Activated CD4-positive, alpha-beta T cell treated with anti-CD3 and anti-CD28 coated beads for 48 hours (primary cell): ENCODE measurements at places on chromosomes 5 and 9.
A peak's percentile ranks its signal among the peaks of the same experiment; 100 is the strongest.

- DNase-seq: peak; percentile 8
These were observed 18.9 kb downstream of the MARCHF11 start for GRCh38 chr5:16160706-16161105.

GRCh38 chr9:87601176-87601575, 103.5 kb downstream of the DAPK1 start:
- DNase-seq: no peak

- DNase-seq: no peak
These were observed 96.0 kb upstream of the SLC12A2 start for GRCh38 chr5:127987354-127988145.

GRCh38 chr5:101937041-101937440, 359.0 kb downstream of the SLCO4C1 start:
- no peak for DNase-seq

DNA sequence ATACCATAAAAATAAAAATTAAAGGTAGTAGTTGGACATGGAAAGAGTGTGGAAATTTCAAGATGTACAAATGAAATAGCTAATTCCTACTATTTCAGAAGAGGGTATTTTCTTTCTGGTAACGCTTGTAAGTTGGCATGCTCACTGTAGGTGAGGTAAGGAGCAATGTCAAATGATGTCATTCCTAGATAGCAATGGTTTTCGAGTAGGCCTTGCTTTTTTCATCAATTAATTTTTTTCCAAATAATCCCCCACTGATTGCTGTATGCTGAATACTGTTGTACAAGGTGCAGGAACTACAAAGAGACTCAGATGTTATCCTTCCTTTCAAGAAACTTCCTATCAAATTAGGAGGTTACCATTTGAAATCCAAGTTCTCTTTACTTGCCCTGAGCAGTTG, 928 bp upstream of the SELENOP start:
- DNase-seq: no peak

DNA sequence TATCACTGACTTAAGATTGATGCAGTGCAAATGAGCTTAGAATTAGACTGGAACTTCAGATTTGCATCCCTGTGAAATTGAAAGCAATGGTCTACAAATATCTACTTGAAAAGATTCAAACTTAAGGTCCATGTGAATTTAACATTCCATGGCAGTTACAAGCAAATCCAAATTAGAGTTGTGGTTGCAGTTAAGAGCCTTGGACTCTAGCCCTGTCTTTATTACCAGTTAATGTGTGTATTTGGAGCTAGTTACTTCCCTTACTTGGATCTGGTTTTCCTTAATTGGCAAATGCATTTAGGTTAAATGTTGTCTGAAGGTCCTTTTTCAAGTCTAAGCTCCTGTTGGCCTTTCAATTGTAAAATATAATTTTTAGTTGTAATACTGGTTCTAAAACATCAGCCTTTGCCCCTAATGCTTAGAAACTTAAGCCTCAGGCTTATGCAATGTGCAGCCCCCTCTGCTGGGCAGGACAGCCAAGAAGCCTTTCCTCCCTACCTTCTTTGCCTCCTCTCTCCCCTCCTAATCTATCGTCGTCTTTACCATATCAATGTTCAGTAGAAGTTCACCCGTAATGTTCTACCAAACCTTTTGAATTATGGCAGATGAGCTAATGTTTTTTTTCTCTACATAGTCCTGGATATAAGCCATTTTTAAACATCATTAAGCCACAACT, 59.5 kb downstream of the ERMP1 start:
- no peak for DNase-seq

GRCh38 chr5:105903069-105903468, 1767.7 kb downstream of the EFNA5 start:
- no peak for DNase-seq

GRCh38 chr9:131755541-131756198, 15.8 kb upstream of the RAPGEF1 start:
- peak; percentile 92 for DNase-seq

- peak; percentile 60 for DNase-seq
These were observed at the start of gene PTCH1 for GRCh38 chr9:95516734-95517558. TSS of gene PTCH1 (minus strand) at chr9:95516971.

- DNase-seq: no peak
These were observed 4.9 kb downstream of the RXFP3 start for GRCh38 chr5:33941090-33941489.

DNA sequence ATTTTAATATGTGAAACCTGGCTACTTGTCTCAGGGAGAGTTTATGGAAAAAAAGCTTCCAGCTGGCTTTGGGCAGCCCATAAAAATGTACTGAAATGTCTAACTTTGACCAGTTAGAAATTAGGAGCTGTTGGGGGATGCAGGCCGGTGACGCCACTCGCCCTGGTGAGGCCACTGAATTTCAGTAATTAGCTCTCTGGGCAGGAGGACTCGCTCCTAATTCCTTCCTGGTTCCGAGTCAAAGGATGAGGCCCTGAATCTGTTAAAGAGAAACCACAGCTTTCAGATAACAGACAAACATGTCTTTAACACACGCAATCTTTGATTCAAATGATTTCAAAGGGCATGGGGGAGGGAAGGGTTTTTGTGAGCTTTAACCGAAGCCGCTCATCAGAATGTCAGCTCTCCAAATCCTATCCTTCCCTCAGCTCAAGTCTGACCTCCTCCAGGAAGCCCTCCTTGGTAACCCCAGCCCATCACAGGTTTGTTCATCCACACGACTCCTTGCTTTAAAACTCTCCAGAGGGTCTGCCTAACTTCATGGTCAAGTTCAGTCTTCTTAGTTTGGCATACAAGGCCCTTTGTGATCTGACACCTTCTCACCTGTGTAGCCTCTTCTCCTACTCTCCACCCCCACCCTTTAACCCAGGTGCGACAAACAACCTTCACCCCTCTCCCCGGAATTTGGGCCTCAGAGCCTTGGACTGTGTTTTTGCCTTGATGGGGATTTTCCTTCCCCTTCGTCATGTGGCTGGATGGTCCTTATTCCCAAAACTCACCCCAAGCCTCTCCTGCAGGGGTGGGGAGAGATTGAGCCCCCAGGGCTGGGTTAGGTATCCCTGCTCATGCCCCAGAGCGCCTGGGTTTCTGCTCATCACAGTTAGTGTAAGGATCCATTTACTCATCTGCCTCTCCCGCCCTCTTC, 13.6 kb upstream of the PHF19 start:
- no peak for DNase-seq

DNA sequence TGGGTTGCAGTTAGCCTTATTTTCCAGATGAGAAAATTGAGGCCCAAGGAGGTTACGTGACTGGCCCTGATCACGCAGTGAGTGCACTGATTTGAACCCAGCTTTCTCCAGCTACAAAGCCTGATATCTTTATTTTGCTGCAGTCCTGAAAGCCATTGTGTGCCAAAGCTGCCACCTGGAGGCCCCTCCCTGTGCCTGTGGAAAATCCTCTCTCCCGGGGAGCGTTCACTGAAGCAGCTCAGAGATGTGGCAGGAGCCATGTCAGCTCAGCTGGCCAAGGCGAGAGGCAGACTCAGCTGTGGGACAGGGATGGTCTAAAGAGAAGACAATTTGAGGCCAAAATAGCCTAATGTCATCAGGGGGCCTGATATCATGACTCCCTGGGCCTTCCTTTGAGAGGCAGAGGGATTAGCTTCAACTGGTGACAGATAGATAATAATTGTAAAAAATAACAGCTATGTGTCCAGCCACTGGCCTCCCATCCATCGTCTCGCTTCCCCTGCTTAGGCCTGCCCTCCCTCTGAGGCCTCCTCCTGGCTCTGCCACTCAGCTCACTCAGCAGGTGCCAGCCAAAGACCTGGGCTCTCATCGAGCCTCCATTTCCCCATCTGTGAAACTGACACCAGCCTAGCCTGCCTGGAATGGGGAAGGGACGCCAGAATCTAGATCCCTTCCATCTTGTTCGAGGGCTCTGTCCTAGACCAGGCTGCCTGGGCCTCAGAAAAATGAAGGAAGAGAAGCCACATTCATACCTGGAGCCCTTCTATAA, 74.3 kb upstream of the GGTA1 start:
- no peak for DNase-seq

DNA sequence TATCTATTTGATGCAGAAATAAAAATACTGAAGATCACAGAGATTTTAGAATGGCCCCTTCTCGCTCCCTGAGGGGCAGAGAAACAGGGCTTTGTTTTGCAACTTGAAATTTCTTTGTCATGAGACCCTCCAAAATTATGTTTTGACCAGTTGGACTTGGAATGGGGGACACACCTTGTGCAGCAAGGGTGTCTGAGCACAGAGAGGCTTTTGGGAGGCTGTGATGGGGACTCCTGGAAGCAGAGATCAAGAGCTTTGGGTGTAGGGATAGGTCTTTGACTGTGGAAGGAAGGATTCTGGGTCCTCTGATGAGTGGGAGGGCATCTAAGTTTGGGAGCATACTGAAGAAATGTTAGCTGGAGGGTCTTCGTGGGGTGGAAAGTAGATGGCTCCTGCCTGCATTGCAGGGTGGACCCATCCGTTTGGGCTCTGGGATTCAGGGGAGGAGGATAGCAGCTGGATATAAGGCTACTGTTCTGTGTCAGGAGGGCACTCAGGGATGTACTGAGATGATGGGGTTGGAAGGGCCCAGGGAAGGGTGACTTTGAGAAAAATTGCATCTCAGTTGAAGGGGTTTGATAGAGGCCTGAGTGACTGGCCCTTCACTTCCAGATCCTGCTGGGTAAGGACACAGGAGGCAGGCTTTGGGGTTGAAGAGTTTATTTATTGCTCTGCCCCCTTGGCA, 1.8 kb upstream of the MYORG start:
- DNase-seq: no peak

DNA sequence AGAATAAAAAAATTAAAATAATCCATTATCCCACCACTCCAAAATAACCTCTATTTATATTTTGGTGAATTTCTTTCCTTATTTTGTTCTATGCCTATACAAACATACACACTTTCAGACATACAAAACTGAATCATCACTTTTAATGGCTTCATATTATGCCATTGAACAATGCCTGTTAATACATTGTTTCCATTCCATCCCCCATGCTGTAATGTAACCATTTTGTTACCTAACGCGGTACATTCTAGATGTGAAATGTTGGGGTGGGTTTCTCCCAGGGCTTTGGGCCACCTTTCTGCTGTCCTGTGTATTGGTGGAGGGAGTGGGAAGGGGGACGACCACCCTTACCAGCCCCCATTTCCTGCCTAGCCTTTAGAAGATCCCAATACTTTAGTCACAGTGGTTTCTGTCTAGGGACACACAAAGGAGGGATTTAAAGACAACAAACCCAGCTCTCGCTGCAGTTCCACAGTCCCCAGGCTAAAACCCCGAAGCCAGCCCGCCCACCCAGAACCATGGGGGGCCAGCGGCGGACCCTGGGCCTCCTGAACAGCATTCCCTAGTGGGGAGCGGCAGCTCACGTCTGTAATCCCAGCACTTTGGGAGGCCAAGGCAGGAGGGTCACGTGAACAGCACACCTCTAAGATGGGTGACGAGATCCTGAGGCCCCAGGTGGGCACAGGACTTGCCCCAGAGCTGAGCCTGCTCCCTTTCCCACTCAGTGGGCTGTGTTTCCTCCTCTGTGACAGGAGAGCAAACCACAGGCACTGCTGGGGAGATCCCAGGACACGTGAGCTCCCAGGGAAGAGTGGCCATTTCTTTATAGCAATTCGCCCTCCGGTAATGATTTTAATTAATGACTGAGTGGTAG, 56.9 kb upstream of the STXBP1 start:
- no peak for DNase-seq

GRCh38 chr5:106311230-106311915, 1359.4 kb downstream of the EFNA5 start:
- no peak for DNase-seq

- DNase-seq: no peak
These were observed 218.9 kb downstream of the TMEM161B start for GRCh38 chr5:88049737-88050136.

DNA sequence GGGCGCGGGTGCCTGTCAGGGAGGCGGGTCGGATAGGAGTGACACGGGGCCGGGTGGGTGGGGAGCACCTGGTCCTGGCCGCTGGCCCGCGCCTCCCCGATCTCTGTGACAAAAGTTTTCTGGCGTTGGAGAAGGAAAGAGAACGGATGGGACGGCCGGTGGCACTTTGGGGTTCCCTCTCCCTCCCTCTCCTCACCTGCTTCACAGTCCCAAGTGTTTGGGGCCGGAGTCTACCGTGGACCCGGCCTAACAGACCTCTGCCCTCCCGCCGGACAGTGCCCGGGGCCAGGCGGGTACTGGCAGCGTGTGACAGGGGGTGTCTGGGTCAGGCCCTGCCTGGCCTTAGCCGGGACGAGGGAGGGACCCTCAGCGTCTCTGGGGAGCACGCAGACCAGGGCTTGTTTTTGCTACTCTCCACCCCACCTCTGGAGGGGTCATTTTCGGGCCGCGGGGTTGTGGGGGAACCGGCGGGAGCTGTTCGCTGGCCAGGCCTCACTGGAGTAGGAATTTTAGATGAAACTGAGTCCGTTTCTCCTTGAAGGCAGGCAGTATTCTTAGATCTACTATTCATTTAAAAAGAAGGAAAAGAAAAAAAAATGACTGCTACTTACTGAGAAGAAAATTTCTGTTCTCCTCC, 1.7 kb downstream of the PRDM6 start:
- DNase-seq: no peak

DNA sequence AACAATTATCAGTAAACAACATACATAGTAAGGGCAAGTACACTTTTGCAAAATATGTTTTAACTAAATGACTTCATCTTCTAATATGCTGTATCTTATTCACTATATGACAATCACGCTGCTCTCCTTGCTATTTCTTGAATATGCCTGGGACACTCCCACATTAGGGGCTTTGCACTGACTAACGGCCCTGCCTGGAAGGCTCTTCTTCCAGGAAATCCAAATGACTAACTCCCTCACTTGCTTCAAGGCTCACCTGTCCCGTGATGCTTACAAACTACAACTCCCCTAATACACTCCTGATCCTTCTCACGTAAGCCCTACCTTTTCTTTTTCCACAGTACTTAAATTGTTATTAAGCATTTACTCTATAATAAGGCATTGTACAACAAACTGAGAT, 10.6 kb downstream of the ERP44 start:
- peak; percentile 24 for DNase-seq

DNA sequence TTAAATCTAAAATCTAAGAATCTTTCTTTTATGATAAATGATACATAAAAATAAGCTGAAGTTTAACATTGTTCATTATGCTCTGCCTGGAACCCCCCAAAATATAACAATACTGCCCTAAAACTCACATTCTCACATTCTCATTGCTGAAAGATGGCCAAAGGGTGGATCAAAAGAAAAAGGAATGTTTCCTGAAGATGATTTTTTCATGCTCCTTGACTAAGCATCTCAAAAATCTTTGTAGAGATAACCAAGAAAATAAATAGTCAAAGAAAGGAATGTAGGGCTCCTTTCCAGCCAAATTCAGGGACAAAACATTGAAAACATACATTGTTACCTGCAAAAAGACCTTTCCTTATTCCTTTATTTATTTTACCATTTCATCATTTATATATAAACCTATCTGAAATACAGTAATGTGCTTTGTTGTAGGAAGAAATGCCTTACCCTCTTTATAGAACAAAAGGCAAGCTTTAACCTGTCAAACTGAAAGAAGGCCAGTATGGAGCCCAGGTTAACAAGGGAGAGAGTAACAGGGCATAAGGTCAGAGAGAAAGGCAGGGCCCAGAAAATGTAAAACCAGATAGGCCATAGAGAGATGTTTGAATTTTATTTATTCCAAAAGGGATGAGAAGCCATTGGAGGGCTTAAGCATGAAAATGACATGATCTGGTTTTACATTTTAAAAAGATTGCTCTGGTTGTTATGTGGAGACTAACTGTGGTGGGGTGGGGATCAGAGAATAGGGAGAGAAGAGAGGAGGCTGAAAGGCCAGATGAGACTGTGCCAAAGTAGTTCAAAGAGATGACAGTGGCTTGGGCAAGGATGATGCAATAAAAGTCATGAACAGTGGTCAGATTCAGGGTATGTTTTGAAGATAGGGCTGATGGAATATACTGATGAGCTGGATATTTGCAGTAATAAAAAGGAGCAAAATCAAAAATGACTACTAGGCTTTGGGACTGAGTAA, 37.3 kb upstream of the CDK5RAP2 start:
- no peak for DNase-seq

- no peak for DNase-seq
These were observed 66.8 kb downstream of the IPPK start for GRCh38 chr9:92603100-92603499.
